ENCODE measurements at places on chromosomes 4 and X.

DNA sequence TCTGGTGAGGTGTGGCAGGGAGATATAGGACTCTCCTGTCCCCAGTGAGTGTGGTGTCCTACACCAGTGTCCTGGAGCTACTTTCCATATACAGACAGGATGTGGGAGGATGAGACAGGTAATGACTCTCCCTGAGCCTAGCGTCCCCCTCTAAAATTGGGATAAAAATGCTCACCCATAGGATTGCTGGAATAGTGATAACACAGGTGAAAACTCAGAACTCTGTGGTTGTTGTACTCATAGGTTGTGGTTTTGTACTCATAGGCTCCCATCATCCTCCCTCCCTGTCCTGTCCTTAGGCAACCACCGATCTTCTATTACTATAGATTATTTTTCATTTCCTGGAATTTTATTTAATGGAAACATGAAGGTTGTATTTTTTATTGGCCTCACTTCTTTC lies 60.7 kb upstream of the NXF3 start:
- DNase-seq, result no peak

- no peak for DNase-seq
Measured at GRCh38 chr4:154454710-154455109, 36.9 kb downstream of the DCHS2 start.

DNA sequence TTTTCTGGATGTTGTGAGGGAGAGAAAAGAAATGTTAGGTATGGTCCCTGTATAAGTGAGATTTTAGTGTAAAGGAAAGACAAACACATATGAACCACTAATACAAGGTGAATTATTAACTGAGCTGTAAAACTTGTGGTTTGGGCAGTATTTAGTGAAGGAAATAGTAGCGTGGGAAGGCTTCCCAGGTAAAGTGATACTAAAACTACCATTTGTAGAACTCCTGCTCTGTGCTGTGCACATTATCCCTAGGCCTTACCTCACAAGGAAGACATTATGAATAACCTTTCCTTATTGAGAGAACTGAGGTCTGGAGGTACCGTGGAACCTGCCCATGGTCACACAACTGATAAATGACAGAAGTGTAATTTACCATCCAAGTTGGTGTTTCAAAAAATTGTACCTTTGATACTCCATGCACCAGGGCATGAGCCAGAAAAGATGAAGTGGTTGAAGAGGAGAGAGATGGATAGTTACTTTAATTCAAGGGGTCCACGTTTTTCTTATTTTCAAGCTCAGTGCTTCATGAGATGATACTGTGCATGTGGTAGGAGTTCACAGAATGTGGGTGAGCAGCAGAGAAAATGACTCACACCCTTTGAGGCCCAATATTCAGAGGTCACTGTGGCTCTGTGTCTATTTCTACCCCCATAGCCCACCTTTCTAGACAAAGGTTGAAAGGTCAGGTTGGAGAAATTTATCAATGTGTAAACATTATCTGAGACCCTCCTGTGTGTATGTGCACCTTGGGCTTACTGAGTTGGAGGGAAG lies 2.6 kb upstream of the VSIG4 start:
- no peak for DNase-seq

- no peak for DNase-seq
Measured at GRCh38 chr4:137226221-137226620, 306.1 kb downstream of the PCDH18 start.

DNA sequence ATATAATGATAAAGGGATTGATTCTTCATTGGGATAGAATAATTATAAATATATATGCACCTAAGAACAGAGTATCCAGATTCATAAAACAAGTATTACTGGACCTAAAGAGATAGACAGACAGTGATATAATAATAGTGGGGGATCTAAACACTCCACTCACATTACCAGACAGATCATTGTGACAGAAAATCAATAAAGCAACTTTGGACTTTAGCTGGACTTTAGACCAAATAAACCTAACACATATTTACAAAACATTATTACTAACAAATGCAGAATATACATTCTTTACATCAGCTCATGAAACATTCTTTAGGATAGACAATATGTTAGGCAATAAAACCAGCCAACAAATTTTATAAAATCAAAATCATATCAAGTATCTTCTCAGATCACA lies 14.6 kb downstream of the AGTR2 start:
- DNase-seq, result no peak

DNA sequence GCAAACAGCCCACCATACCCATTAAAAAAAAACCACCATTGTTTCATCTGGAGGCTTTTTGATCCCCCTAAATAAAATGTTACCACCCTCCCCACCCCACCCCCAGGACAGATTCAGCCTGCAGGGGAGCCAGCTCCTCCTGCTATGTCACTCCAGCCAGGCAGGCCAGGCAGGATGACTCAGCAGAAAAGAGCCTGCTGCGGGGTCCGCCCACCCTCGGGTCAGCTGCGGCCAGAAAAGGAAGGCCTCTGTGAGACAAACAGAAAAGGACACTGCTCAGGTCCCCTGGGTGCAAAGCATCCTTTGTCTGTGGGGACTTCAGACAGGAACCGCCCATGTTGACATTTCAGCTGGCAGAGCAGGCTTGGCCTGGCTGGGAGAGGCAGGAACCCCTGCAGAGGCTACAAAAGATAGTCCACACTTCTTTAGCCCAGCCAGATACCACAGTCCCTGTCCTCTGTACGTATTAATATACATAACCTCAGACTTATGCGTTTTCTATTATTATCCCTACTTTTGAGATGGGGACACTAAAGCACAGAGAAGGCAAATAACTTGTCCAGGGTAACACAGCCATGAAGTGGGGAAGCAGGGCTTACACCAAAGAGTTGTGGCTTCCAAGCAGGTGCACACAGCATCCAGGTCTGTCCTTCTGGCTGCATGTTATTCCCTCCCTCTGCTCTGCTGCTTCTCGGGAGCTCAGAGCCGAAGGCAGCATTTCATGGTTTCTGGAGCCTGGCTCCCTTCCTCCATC lies 147.7 kb downstream of the CPEB2 start:
- DNase-seq, result peak; percentile 90

GRCh38 chr4:168485156-168485910 lies 5.0 kb upstream of the DDX60L start:
- DNase-seq, result no peak

- no peak for DNase-seq
Measured at GRCh38 chrX:13545726-13546125, 23.7 kb upstream of the EGFL6 start.

- no peak for DNase-seq
Measured at GRCh38 chr4:52755426-52755825, 4.2 kb upstream of the ERVMER34-1 start.

- DNase-seq, result no peak
Measured at GRCh38 chr4:80094191-80094590, 21.2 kb upstream of the ANTXR2 start.

DNA sequence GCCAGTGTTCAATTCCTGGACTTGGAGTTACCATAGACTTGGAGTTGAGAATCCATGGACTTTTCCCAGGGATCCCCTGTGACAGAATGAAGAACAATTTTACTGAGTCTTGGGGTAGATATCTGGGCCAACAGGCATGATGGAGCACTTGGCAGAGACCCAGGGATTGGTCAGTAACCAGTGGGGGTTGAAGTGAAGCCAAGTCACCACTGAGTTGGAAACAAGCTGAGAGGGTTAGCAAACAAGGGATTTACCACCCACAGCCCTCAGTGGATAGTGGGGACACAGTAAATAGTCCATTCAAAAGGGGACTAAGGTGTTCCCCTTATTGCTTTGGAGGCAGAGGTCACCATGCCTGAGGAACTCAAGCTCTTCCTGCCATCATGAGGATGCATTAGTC lies 281.7 kb downstream of the PPP1R2C start:
- no peak for DNase-seq

DNA sequence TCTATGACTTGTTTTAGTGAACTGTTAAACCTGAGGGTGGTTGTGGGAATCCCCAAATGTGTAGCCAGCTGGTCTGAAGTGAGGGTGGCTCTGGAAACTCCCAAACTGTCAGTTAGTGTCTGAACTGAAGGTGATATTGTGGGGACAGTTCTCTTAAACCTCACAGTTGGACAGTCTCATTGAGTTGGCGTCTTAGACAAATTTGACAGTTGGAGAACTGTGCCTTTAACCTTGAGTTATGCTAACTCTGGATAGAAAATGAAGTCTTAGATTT lies 20.7 kb upstream of the CTSO start:
- no peak for DNase-seq

GRCh38 chr4:2642968-2643367 lies 106.5 kb downstream of the FAM193A start:
- DNase-seq, result no peak

GRCh38 chrX:2314831-2315365 lies 185.9 kb downstream of the DHRSX start:
- DNase-seq, result no peak

- no peak for DNase-seq
Measured at GRCh38 chr4:47167081-47168035, 136.0 kb downstream of the GABRB1 start.

GRCh38 chr4:148651991-148652390 lies 209.8 kb upstream of the NR3C2 start:
- no peak for DNase-seq

GRCh38 chrX:154348646-154349358 lies 25.6 kb downstream of the FLNA start:
- no peak for DNase-seq

DNA sequence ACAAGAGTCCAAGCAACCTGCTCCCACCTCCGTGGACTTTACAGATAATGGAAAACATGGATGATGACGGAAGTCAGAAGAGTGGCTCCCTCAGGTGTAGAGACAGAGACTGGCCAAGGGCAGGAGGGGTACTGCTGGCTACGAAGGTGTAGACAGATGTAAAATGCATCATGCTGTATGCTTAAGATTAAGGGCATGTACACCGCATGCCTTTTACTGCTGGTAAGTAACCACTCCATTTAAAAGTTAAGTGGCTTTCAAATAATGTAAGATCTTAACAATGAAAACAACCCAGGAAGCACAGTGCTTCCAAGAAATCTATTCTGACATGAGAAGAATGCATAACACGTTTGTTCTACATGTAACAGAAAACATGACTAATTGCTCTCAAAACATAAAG lies 76.9 kb upstream of the FAM9B start:
- no peak for DNase-seq

- DNase-seq, result no peak
Measured at GRCh38 chrX:29851857-29852605, 363.3 kb upstream of the MAGEB2 start.

DNA sequence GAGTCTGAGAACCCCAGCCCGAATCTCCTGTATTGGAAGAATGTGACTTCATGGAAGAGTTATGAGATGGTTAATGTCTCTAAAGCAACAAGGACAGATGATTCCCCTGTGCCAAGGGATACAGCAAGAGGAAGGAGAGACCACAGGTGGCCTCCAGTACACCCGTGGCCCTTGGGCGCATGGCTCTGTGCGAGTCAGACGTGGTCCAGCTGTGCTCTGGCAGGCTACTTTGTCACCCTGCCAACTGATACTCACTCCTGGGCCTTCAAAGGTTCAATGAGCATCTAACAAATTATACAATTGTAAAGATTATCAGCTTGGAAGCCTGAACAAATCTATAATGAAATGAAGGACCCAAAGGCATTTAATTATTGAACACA lies 71.7 kb downstream of the NYX start:
- DNase-seq, result no peak

Measured in AG08395 (cell line).